ENCODE measurements at places on chromosomes 3 and 15. TPM values are rescaled to one million over a fixed set of nuclear protein-coding genes. Genes with fewer than 3 reads are reported as not detected.

- no peak overlapping the region for H3K27ac ChIP-seq
- no peaks in the 10 kb centered on the region for H3K27me3 ChIP-seq
Observed at GRCh38 chr3:126308394-126309125, 48.6 kb downstream of the KLF15 start.

DNA sequence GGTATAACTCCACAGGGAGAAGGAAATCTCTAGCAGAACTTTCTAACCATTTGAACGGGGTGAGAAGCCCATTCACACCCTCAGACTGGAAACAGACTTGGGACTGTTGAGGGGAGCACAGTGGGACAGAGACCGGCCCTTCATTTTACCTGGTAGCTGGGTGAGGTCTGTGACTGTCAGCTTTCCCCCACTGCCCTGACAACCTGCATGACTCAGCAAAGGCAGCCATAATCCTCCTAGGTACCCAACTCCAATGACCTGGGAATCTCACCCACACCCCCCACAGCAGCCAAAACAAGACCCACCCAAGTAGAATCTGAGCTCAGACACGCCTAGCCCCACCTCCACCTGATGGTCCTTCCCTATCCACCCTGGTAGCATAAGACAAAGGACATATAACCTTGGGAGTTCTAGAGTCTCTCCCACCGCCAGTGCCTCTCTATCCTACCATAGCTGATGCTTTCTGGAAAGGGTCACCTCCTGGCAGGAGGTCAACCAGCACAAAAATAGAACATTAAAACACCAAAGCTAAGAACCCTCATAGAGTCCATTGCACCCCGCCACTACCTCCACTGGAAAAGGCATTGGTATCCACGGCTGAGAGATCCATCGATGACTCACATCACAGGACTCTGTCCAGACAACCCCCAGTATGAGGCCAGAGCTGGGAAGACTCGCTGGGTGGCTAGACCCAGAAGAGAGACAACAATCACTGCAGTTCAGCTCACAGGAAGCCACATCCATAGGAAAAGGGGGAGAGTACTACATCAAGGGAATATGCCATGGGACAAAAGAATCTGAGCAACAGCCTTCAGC is 28.0 kb downstream of the SENP7 start:
- no peak for DNase-seq
- no peak overlapping the region for H3K27ac ChIP-seq
- H3K4me1 ChIP-seq = no peaks in the 10 kb centered on the region
- no peak overlapping the region for H3K4me3 ChIP-seq
- peaks cover 68% of the 10 kb centered on the region for H3K36me3 ChIP-seq

GRCh38 chr3:192916371-192917027 is 1.2 kb downstream of the MB21D2 start:
- DNase-seq = peak; percentile 55
- peaks cover 18% of the 10 kb centered on the region for H3K4me1 ChIP-seq
- H3K27ac ChIP-seq = peak overlapping the region; percentile 95
- H3K4me3 ChIP-seq = peak overlapping the region; percentile 91
- H3K36me3 ChIP-seq = no peaks in the 10 kb centered on the region

DNA sequence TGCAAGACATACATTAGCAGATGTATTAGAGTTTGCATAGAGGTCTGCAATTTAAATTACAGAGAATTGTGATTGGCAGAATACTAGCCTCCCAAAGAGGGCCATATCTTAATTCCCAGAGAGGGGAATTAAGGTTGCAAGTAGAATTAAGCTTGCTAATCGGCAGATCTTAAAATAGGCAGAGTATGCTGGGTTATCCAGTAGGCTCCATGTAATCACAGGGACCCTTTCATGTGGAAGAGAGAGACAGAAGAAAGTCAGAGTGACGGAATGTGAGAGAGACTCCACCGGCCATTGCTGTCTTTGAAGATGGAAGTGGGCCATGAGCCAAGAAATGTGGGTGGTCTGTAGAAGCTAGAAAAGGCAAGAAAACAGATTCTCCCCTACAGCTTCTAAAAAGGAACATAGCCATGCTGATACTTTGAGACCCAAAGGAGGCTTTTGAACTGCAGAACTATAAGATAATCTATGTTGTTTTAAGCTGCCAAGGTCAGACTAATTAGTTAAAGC is 38.8 kb downstream of the IMPG2 start:
- H3K4me1 ChIP-seq = peaks cover 16% of the 10 kb centered on the region
- no peak overlapping the region for H3K27ac ChIP-seq
- no peaks in the 10 kb centered on the region for H3K27me3 ChIP-seq
- peak; percentile 72 for DNase-seq
- H3K4me3 ChIP-seq = no peak overlapping the region

PEX5L gene
- total RNA-seq = 0.32 TPM
